ENCODE measurements at places on chromosomes 16 and 17. TPM values are rescaled to one million over a fixed set of nuclear protein-coding genes. Genes with fewer than 3 reads are reported as not detected.

TOM1L1 gene
- total RNA-seq, result 18.4 TPM

MMP28 gene
- 25.6 TPM for total RNA-seq

SUPT6H gene
- 62.6 TPM for total RNA-seq

TMEM98 gene
- total RNA-seq, result 59.7 TPM

- H3K27ac ChIP-seq, result no peak overlapping the region
- H3K36me3 ChIP-seq, result peaks cover 17% of the 10 kb centered on the region
- H3K4me1 ChIP-seq, result no peaks in the 10 kb centered on the region
- no peak for DNase-seq
- H3K4me3 ChIP-seq, result no peak overlapping the region
- no peaks in the 10 kb centered on the region for H3K27me3 ChIP-seq
Observed at GRCh38 chr17:56890390-56890789, 23.5 kb downstream of the TRIM25 start.

- no peaks in the 10 kb centered on the region for H3K27me3 ChIP-seq
- no peaks in the 10 kb centered on the region for H3K36me3 ChIP-seq
- DNase-seq, result no peak
- peaks cover 5% of the 10 kb centered on the region for H3K4me1 ChIP-seq
Observed at GRCh38 chr16:84117494-84117843, 727 bp upstream of the MBTPS1 start.

- DNase-seq, result no peak
- peak overlapping the region; percentile 60 for H3K4me3 ChIP-seq
- peak overlapping the region; percentile 70 for H3K27ac ChIP-seq
- H3K4me1 ChIP-seq, result no peaks in the 10 kb centered on the region
Observed at GRCh38 chr17:78934681-78935418, 9.7 kb upstream of the TIMP2 start.

DNA sequence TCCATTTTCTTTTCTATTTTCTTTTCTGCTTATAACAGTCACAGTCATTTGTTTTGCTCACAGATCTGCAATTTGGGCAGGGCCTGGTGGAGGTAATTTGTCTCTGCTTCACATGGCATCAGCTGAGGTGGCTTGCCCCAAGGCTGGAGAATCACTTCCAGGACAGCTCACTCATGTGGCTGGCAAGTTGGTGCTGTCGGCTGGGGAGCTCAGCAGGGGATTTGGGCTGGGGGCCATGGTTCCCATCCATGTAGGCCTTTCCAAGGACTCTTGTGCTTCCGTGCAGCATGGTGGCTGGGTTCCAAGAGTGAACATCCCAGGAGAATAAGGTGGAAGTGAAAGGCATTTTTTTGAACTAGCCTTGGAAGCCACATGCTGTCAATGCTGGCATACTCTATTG, 85.7 kb downstream of the MGAT5B start:
- H3K36me3 ChIP-seq, result no peaks in the 10 kb centered on the region
- peaks cover 6% of the 10 kb centered on the region for H3K27me3 ChIP-seq
- no peaks in the 10 kb centered on the region for H3K4me1 ChIP-seq
- no peak for DNase-seq
- no peak overlapping the region for H3K4me3 ChIP-seq

- H3K27me3 ChIP-seq, result no peaks in the 10 kb centered on the region
- no peaks in the 10 kb centered on the region for H3K4me1 ChIP-seq
- DNase-seq, result no peak
- no peaks in the 10 kb centered on the region for H3K36me3 ChIP-seq
Observed at GRCh38 chr16:78817200-78817739, 717.8 kb downstream of the WWOX start.

DNA sequence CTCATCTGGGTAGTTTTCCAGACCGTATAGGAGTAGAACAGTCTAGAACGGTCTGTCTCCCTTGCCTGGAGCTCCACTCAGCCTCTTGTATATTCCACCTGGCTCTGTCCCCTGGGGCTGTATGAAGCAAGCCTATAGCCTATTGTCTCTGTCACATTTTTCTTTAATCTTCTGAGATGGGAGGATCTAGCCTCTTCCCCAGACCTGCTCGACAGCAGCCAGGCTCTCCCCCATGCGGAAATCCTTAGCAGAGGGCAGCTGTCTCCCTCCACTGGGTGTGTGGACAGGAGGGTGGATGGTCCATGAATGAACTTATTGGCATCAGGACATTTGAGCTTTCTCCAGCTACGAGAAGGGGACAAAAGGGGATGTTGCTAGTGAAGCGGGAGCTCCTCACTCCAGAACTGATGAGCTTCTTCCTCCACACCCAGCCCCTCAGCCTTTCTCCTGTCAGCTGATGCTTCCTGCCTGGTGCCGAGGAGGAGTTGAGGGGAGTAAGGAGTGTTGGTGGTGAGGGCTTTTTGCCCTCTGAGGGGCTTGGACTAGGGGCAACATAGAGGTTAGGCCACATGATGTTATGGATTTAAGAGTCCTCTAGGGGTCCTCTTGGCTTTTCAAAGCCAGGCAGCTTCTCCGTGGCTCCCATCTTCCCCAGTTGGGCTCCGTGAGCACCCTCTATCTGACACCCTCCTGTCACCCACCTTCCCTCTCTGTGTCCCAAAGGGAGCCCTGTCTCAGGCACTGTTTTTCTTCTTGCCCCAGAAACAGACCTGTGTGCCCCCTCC, 28.0 kb downstream of the ARHGAP23 start:
- H3K36me3 ChIP-seq, result no peaks in the 10 kb centered on the region
- H3K27me3 ChIP-seq, result no peaks in the 10 kb centered on the region
- H3K4me1 ChIP-seq, result peaks cover 4% of the 10 kb centered on the region
- H3K27ac ChIP-seq, result no peak overlapping the region
- no peak overlapping the region for H3K4me3 ChIP-seq
- no peak for DNase-seq

DNA sequence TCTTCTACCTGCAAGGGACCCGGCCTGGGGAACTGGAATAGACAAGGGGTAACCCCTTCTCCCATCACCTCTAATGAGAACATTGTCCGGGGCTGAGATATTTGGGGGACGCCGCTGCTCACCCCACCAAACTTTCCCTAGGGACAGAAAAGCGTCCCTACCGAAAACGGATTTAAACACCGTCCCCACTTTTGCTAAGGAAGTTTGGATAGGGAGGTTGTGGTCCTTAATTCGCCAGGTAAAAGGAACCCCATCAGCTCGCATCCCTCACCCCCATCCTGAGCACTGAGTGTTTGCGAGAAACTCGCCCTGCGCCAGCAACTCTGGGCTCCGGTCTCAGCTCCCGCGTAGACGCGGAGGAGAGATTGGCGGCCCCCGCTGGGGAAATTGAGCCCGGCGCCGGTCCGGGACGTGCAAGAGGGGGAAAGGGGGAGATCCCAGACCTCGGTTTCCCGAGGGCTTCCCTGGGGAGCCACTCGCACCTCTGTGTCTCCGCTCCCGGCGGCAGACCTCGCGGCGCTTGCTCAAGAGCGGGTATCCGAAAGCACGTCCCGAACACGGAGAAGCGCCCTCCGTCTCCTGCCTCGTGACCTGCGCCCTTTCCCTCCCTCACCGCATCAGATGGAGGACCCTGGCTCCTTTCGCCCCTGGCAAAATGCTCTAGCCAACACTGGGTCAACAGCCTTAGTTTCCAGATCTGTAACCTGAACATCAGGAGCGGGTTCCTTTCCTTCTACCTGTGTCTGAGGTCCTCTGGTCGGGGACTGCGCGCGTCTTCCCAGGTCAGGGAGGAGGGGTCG, 3.1 kb upstream of the SOX9 start:
- H3K4me1 ChIP-seq, result no peaks in the 10 kb centered on the region
- H3K27ac ChIP-seq, result peak overlapping the region; percentile 88
- no peak for DNase-seq
- H3K27me3 ChIP-seq, result no peaks in the 10 kb centered on the region
- no peaks in the 10 kb centered on the region for H3K36me3 ChIP-seq

DNA sequence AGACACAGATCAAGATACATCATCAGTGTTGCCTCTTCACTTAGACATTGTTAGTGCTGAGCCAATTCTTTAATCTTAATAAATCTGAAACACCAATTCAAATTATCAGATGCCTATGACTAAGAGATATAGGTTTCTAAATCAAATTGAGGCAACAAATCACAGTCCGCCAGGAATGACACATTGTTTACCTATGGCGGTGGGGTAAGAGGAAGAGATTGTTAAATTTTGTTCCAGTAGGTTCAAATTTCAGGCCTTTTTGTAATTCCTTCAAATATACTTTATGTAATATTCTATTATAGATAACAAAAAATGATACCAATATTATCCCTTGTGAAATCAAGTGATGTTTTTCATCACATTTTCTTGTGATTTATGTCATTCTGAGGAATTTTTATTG, 145.9 kb downstream of the CDH8 start:
- DNase-seq, result no peak
- H3K36me3 ChIP-seq, result no peaks in the 10 kb centered on the region
